ENCODE measurements at places on chromosomes 12 and 14.

GRCh38 chr12:75294336-75294735 is 35.8 kb downstream of the CAPS2 start:
- no peak for DNase-seq

DNA sequence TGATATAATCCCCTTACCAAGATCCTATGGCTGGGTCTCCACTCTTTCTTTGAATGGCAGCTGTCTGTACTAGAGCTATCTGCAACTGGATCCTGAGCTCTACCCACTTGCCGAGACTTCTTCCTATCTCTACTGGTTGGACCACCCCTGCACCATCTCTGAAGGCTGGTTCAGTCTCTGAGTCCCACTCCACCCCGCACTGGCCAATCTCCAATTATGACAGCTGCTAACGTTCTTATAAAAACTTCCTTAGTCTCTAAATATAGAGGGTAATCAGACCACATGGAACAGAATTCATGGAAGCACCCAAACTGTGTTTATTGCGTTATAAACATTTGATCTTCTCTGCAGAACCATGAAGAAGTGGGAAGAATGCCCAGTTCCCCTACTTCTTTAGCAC is 186.6 kb upstream of the EEA1 start:
- no peak for DNase-seq

DNA sequence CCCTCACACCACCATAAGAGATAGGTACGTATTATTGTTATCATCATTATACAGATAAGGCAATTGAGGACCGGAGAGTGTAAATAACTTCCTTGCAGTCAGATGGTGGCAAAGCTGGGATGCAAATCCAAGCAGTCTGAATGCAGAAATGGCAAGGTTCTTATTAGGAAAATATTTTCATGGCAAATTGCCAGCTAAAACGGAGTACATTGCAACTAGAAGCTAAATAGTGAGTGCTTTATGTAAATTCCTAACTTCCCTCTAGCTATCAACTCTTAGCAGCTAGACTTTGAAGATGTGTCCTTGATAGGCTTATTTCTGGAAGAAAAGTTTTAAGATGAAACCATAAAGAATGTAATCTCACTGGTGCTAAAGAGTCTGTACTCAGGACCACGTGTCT is 323.9 kb upstream of the DIO2 start:
- no peak for DNase-seq

GRCh38 chr14:71799841-71800240 is 132.4 kb upstream of the RGS6 start:
- no peak for DNase-seq

DNA sequence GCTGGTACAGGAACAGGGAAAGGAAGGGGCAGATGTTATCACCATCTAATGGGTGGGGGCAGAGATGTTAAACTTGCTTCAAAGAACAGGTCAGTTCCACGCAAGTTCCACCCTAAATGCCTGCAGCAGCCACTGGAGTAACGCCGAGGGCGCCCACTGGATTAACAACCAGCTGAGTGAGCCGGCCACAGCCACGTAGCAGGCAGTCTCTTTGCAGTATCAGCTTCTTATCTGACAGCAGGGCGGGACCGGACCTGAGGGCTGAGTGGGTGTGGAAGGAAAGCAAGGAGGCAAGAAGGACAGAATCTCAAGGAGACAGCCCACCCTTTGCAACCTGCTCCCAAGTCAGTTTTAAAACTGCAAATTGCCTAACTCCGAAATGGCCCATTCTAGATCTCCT is 38.4 kb upstream of the FOXN3 start:
- no peak for DNase-seq

GRCh38 chr12:118319627-118320026 is 53.1 kb downstream of the TAOK3 start:
- DNase-seq, result no peak

- DNase-seq, result no peak
Observed at GRCh38 chr14:100070310-100070709, 5.1 kb downstream of the EVL start.

- DNase-seq, result no peak
Observed at GRCh38 chr12:122866950-122867607, 28.8 kb downstream of the VPS37B start.

- DNase-seq, result no peak
Observed at GRCh38 chr14:58665773-58666500, 28.2 kb downstream of the DACT1 start.

DNA sequence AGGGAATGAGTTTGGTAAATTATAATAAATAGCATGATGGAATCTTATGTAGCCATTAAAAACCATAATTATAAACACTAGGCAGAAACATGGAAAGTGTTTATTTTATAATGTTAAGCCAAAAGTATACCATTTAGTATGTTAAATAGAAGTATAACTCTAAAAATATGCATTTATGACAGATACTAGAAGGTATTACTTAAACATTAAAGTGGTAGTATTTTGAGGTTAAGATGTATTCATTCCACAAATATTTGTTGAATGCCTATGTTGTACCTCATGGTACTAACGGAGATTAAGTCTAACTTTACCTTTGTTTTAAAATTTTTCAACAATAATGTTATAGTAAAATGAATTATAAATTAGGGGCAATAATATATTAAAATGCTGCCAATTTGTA is 24.1 kb downstream of the TTC8 start:
- no peak for DNase-seq

DNA sequence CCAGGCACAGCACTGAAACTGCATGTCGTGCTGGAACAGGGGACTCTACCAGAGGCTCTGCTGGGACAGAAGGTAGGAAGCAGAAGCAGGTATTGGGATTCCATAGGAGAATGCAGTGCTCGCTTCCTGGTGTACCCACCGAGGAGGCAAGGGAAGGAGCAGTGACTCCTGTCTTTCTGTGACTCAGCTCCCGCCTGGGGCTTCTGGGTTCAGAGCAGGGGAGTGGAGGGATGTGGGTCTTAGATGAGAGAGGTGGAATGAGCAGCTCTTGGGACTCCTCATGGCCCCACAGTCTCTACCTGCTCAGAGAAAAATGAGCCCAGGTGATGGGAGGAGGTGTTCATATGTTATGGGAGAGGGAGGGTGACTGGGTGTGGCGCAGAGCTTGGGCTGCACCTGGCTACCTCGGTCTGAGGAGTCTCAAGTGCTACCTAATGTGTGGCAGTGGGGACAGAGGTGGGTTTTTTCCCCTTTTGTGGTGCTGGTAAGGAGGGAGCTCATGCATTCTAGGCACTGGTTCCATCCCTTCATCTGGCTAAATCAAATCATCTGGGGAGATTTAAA is 26.3 kb downstream of the WNT5B start:
- no peak for DNase-seq

- DNase-seq, result no peak
Observed at GRCh38 chr14:104451474-104451873, 128.1 kb upstream of the C14orf180 start.

DNA sequence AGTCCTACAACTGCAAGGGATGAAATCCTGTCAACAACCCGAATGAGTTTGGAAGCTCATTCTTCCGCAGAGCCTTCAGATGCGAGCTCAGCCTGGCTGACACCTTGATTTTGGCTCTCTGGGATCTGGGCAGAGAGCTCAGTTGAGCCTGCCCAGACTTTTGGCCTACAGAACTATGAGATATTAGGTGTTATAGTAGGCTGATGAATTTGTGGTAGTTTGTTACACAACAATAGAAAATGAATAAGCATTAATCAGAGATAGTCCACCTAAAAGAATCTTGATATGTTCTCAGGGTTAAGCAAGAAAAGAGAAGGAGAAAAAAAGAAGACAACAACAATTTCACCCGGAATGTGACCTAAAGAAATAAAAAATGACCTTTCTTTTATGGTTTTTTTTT is 30.4 kb upstream of the GZMB start:
- no peak for DNase-seq

DNA sequence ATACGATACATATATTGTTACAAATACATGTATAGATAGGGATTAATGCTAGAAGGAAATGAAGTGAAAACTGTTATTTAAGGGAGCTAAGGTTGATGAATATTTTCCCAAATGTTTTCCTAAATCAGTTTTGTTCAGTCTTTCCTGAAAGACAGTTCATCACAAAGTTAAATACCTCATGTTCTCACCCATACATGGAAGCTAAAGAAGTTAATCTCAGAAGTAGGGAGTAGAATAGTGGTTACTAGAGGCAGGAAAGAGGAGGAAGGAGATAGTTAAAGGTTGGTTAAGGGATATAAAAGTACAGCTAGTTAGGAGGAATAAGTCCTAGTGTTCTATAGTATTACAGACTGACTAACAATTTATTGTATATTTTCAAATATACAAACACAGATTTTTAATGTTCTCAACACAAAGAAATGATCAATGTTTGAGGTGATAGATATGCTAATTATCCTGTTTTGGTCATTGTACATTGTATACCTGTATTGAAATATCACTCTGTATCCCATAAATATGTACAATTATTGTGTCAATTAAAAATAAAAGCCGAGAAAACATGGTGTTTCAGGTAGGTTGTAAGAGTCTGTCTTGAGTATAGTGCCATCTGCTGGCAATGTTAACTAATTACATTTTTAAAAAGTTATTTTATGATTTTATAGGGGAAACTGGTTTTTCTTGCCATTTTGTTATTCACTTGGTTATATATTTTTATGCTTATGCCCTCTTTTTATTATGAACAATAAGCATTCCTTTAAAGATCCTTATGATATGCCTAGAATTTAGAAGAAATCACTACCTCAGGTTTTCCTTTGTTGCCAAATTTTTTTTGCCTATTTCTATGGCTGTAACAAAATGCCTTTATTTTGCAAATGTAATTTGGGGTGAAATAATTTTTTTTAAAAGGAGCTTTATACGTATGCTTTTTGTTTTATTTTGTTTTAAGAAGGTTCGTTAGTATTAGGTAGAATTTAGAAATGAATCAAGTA is 26.9 kb downstream of the ZDHHC17 start:
- no peak for DNase-seq

DNA sequence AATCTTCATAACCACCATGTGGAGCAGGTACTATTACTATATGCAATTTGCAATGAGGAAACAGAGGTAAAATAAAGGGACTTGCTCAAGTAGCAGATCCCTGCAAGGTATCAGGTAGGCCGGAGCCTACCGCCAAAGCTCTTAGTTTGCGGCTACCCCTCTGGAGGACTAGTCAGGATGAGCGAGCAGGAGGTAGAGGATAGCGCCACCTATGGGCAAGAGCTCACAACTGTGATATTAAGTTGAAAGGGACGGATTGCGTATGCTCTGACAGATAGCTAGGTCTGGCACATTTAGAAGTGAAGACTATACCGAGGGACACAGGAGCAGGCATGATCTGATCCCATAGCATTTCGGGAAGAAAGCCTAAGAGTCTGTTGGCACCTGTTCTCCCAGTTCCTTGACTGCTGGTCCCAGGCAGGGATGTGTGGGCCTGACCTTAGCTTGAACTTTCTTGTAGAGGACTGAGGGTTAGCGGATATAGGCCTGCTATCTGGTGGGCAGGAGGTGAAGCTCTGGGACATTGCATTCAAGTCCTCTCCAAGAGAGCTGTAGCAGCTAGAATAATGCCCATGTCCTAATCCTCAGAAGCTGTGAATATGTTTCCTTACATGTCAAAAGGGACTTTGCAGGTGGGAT is 48.0 kb downstream of the SLC17A8 start:
- DNase-seq, result peak; percentile 14

- no peak for DNase-seq
Observed at GRCh38 chr12:48937170-48937569, 11.9 kb upstream of the FKBP11 start.

GRCh38 chr14:100731846-100732765 is 5.4 kb downstream of the DLK1 start:
- DNase-seq, result no peak

- DNase-seq, result peak; percentile 79
Observed at GRCh38 chr14:106436310-106436905, 910.0 kb downstream of the TMEM121 start.

GRCh38 chr14:70213721-70214282 is 25.1 kb upstream of the SLC8A3 start:
- DNase-seq, result no peak

- DNase-seq, result no peak
Observed at GRCh38 chr12:85951823-85952222, 77.7 kb downstream of the NTS start.

DNA sequence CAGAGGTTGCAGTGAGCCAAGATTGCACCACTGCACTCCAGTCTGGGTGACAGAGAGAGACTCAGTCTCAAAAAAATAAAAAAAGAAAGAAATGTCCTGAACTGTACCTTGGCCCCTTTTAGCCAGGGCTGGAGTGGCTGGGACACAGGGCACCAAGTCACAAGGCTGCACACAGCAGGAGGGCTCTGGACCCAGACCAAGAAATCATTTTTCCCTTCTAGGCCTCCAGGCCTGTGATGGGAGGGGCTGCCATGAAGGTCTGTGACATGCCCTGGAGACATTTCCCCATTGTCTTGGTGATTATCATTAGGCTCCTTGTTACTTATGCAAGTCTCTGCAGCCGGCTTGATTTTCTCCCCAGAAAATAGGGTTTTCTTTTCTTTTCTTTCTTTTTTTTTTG is 5.1 kb upstream of the ACOT6 start:
- DNase-seq, result no peak

DNA sequence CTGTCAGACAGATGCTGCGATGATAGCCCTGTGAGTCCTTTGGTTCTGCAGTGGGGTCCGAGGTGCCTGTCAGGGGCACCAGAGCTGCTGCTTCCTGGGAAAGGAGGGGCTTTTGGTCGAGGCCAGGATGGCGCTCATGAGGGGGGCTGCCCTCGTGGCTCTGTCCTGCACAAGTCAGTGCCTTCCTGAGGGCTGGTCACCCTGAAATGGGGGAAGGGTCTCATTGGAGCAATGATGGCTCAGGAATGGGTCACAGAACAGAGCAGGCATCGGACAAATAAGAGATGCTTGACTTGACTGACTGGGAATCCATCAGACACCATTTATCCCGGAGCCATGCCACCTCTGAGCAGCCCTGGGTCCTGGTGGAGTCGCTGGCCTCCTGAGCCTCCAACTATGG is 121.9 kb downstream of the ADGRD1 start:
- DNase-seq, result no peak

GRCh38 chr12:117035287-117035686 is 63.9 kb downstream of the TESC start:
- no peak for DNase-seq

GRCh38 chr14:89500303-89500702 is 83.3 kb upstream of the FOXN3 start:
- no peak for DNase-seq

- DNase-seq, result no peak
Observed at GRCh38 chr12:56046027-56046780, 4.5 kb downstream of the RPS26 start.

GRCh38 chr14:32648434-32648833 is 290.2 kb upstream of the NPAS3 start:
- DNase-seq, result no peak

DNA sequence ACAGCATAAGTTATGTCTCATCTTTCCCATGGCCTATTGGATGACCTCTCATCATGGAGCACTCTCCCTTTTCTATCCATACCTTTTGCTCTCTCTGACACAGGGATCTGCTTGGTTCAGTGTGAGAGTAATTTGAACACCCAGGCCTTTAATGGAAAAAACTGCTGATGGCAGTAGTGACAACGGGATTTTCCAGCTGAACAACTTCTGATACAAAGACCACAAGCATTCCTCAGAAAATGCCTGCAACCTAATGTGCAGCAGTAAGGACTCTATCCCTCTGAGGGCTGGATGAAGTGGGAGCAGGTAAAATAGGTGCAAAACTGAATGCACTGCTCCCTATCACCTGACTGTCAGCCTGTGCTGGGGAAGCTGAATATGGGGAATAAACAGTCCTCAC is 51.0 kb downstream of the KANSL2 start:
- no peak for DNase-seq
